Activated T-cell treated with anti-CD3 and anti-CD28 coated beads for 4 hours (primary cell): ENCODE measurements at places on chromosomes 2 and 18.

- DNase-seq, result no peak
These were observed 388.7 kb upstream of the NRP2 start for GRCh38 chr2:205293559-205293958.

- DNase-seq, result no peak
These were observed 251.7 kb downstream of the HNMT start for GRCh38 chr2:138215958-138216357.

DNA sequence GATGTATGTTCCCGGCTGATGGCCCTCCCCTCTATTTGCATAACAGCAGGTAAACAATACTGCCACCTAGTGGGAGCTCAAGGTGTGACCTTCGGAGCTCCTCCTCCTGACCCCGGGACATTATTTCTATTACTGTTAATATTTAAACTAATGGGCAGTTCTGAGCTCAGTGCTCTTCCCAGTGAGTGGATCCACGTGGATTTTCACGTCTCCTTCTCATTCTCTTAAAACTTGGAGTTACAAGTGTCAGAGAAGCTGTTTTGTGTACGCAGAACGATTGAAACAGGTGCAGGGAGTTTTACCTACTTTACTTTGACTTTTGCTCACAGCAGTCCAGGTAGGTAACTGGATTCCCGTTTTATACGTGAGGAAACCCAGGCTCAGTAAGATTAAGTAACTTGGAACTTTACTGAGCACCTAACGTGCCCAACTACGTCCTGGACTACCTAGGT, 127.3 kb downstream of the PRKCE start:
- DNase-seq, result peak; percentile 57

DNA sequence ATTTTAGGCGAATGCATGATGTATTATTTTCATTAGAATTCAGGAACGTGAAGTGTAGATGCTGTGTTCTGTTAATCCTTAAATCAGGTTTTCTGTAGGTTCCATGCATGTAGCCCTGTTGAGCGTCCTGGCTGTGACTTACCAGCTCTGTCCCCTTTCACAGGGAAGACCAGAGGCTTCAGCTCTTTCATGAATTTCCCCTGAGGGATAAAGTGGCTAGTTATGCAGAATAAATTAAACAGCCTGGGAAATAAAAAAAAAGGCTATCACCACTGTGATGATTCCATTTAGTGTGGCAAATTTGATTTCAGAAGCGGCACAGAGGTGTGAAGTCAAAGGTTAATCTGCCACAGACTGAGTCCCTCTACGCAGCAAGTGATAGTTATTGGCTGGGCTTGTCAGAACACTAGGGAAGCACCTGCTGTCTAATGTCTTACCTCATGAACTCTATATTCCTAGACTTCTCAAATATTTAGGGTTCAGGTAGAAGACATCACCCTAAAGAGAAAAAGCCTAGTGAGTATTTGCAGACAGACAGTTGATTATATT, 61.6 kb upstream of the LINC00305 start:
- no peak for DNase-seq

DNA sequence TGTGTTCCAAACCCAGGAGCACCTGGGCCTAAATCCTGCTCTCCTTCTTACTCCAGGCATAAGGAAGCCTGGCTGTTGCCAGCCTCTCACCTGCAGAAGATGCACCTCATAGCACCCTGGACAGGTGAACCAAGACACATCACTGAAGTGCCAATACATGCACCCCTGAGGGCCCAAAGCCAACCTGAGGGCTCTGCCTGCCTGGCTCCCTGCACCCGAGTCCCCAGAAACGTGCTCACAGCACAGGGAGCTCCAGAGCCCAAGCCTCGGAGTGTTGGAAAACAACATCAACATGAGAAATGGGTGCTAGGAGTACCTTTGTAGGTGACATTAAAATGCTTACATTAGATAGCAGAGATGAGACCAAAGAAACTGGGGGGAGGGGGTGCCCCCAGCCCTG, 96.3 kb upstream of the RAB6C start:
- DNase-seq, result no peak

DNA sequence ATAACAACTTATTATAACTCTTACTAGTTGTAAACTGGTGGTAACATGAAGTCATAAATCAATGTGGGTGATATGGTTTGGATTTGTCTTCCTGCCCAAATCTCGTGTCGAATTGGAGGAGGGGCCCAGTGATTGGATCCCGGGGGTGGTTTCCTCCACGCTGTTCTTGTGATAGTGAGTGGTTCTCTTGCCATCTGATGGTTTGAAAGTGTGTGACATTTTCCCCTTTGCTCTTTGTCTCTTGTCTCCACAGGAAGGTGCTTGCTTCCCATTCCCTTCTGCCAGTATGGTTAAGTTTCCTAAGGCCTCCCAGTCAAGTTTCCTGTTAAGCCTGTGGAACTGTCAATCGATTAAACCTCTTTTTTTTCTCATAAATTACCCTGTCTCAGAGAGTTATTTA, 321.6 kb downstream of the DSEL start:
- DNase-seq, result no peak
